ENCODE measurements at places on chromosomes 4 and X.

- DNase-seq, result no peak
Measured at GRCh38 chr4:183610033-183610432, 49.0 kb downstream of the RWDD4 start.

GRCh38 chrX:26442340-26442739 is 226.4 kb downstream of the MAGEB5 start:
- no peak for DNase-seq

DNA sequence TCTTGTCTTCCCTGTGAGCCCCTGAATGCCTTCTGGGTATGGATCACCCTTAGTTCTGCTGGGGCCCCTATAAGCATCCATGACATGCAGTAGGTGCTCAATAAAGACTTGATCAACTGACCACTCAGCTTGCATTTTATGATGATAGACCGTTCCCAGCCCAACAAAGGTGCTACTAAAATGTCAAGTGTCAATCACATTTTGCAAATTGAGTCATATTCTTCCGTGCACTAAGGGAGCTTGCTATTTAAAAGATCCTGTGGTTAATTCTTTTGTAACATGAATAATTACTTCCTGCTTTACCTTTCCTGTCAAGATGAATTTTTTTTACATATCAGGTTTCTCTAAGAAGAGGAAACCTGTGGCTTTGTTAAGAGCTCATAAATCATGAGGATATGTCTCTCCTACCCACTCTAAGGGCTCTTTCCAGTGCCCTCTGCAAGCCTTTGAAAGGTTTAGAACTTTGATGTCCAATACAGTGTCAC is 47.6 kb downstream of the SH3KBP1 start:
- DNase-seq, result no peak

DNA sequence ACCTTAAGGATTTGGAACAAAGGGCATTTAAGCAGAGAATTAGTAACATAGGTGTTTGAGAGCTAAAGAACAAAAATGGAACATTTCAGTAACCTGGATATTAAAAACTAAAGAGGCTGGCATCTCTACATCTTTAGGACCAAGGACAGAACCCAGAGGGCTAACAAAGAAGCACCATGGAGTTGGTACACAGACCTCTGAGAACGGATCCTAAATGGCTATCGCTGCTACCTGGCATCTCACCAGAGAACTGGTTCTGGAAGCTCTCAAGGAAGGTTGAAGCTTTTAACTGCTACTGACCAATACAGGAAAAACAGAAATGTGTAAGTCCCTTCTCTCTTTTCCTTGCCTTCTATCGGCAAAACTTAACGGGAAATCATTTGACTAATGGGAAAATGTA is 118.4 kb upstream of the TLL1 start:
- no peak for DNase-seq

DNA sequence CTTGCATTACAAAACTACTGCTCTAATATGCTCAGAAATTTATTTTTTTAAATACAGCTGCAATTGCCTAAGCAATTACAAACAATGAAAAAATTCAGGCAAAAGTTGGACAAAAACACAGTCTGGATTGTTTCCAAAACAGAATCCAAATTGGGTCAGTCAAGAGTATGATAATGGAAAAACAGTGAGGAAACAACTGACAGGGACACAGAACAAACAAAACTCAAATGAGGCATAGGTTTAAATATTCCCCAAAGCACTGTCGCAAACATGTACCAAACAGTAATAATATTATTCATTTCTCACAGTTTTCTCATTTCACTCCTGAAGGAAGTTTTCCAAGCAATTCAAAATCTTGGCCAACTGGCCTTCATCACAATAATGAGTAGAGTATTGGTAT is 386.6 kb downstream of the CENPC start:
- no peak for DNase-seq

Data from stimulated activated CD8-positive, alpha-beta memory T cell treated with anti-CD3 and anti-CD28 coated beads, Interleukin-7, amount 100 ng/mL, for 1 hour (primary cell).